Ovary (tissue), 10 donors: ENCODE measurements at places on chromosomes 16 and 17.

DNA sequence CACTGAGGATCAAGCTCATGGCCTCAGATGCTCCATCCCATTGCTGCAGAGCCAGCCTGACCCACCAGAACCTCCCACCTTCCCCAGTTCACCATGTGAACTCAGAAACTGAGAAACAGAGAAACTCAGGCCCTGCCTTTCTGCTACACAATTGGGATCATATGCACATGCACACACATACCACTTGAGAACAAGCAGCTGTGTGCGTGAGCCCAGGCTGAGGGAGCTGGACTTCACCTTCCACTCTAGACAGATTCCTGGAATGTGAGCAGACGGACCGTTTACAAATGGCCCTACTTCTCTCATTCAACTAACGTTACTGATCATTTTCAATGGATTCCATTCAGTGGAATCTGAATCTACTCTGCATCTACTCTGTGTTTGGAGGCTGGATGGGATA lies 1.7 kb upstream of the SPEM2 start:
- no peak for DNase-seq

DNA sequence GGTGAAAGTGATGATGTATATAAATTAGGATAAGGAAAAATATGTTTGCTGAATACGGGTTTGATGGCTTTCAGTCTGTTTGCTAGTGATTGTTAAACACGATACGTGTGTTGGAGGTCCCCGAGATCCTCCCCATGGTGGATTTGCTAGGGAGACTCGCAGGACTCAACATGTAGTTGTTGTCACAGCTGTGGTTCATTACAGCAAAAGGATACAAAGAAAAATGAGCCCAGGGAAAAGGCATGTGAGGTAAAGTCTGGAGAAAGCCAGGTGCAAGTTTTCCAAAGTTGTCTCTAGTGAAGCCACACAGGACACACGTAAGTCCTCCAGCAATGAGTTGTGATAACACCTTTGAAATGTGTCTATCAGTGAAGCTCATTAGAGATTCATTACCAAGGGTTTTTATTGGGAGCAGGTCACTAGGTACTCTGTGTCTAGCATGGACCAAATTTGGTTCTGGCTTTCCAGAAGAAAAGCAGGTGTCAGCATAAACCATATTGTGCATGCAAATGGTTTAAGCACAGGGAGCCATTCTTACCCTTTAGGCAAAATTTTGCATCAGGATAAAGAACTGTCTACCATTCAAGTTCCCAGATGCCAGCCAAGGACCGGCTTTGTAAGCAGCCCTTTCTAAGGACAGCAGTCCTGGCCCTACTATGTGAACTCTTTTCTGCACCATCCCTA lies 215.2 kb upstream of the WSCD1 start:
- no peak for DNase-seq

GRCh38 chr16:12480286-12480685 lies 323.4 kb downstream of the CPPED1 start:
- DNase-seq: no peak

GRCh38 chr16:49597796-49598195 lies 224.2 kb downstream of the C16orf78 start:
- DNase-seq: no peak

DNA sequence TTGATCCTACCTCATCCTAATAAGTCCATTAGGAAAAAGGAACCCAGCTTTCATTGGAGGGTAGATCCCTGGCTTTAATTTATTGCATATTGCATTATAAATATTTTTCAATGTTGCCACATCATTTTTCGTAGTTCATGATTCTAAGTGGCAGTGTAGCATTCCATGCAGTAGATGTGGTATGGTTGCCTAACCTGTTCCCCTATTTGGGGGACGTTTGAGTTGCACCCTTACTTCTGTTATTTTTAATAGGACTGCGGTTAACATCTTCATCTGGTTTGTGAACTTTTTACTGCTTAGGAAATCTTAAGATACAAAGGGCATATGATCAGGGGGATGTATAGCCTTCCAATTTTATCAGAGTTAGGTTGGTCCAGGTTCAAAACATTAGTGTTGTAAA lies 5.4 kb downstream of the SCPEP1 start:
- DNase-seq: no peak

- DNase-seq: no peak
Measured at GRCh38 chr17:43772877-43773648, 5.7 kb downstream of the DUSP3 start.

DNA sequence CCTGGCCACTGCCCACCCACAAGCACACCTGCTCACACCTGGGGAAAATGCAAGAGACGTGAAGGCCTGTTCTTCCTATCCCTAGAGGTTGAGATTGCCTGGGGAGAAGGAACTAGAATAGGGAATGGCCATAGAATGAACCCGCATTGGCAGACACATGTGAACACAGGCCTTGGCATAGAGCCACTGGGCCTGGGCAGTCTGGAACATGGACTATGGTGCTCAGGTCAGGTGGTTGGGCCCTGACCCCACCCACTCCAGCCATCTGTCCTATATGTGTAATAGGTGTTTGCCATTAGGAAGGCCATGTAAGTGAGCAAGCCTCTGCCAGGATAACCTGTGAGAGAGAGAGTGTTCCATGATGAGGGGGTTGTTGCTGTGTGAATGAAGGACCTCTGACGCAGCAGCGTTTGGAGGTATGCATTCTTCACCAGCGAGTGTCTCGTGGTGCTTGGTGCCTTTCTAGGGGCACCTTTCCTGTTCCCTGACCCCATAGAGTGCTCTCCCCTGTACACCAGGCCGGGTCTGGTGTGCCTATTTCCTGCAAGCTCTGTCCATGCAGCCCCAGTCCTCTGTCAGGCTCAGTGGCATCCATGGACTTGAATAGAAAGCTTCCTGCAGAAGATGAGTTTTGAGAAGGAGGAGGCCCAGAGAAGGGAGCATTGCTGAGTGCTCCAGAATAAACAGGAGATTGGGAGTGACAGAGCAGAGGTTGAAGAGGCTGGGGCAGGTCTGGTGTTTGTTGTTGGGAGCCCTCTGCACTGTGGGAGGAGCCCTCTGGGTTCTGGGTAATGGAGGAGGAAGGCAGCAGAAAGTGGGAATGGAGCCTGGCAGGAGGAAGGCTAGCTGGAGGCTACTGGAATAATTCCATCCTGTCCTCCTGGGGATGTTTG lies 15.6 kb downstream of the CTRL start:
- no peak for DNase-seq

- DNase-seq: no peak
Measured at GRCh38 chr16:75798714-75799113, 72.4 kb upstream of the CPHXL start.

- DNase-seq: no peak
Measured at GRCh38 chr16:85676466-85676865, 12.3 kb downstream of the GINS2 start.

GRCh38 chr16:24984903-24985675 lies 30.1 kb downstream of the ARHGAP17 start:
- no peak for DNase-seq

GRCh38 chr17:43540821-43541674 lies 5.1 kb downstream of the ETV4 start:
- DNase-seq: no peak

DNA sequence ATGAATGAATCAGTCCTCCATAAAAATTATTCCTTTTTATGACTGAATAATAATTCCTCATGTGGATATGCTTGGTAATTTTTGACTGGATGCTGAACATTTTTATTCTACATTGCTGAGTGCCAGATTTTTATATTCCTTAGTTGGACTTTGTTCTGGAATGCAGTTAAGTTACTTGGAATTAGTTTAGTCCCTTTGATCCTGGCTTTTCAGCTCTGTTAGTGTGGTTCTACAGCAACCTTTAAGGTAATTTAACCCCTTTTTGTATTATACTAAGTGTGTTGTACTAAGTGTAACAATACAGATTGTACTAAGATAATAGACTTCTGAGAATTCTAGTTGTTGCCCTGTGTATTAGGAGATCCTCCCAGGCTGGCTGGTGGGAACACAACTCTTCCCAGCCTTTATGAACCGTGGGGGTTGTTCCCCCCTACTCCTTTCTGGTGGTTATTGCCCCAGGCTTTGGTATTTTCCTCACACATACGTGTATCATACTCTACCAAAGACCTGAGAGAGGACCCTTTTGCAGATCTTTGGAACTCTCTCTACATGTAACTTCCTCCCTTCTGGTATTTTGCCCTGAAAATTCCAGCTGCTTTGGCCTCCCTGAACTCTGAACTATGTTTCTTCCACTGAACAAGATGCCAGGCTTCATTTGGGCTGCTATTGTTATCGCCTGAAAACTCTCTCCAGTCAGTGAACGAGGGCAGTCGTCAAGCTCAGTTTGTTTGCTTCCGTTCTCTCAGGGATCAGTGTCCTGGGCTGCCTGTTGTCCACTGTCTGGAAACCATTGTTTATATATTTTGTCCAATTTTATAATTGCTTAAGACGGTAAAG lies 30.5 kb downstream of the TANGO6 start:
- no peak for DNase-seq

DNA sequence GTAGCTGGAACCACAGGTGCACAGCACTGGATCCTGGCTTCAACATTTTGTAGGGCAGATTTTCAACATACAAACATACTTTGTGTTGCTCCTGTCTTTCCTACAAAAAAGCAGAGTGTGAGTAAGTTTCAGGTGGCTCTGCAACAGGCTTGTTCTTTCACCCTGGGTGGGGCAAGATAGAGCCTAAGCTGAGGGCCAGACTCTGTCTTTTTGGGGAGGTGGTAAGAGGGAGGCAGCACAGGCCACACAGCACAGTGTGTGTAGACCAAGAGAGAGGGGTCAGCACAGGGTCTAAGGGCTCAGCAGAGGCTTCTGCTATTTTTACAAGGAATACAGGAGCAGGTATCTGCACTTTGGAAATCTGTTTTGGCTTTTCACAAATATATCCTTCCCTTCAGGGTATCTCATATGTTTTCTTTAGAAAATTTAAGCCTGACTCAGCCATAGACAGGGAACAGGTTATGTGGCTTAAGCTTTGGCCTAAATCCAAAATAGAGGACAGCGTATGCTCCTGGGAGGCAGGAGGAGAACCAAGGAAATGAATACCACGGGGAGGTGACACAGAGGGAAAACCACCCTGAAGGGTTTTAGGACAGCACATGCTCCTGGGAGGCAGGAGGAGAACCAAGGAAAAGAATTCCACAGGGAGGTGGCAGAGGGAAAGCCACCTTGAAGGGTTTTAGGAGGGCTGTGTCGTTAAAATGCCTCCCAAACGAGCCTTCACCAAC lies 21.6 kb downstream of the EMC8 start:
- no peak for DNase-seq

- DNase-seq: no peak
Measured at GRCh38 chr16:1601031-1601430, 10.8 kb downstream of the IFT140 start.

DNA sequence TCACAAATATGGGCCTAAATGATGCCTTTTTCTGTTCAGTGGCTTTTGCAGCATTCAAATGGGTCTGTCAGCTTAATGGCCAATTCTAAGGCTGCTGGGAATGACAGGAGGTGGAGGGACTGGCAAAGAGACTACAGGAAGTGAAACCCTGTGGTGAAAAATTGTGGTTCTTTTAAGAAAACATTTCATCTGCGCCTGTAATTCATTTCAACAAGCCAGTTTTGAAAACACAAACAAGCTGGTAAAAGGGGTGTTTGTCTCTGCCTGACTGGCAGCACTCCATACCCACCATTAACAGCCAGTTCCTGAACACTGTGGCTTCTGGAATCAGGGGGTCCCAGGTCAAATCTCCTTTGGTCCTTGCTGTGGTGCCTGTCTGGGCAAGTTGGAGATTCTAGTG lies 3.6 kb upstream of the KDM8 start:
- DNase-seq: no peak
